ENCODE measurements at places on chromosomes 12 and 14.

DNA sequence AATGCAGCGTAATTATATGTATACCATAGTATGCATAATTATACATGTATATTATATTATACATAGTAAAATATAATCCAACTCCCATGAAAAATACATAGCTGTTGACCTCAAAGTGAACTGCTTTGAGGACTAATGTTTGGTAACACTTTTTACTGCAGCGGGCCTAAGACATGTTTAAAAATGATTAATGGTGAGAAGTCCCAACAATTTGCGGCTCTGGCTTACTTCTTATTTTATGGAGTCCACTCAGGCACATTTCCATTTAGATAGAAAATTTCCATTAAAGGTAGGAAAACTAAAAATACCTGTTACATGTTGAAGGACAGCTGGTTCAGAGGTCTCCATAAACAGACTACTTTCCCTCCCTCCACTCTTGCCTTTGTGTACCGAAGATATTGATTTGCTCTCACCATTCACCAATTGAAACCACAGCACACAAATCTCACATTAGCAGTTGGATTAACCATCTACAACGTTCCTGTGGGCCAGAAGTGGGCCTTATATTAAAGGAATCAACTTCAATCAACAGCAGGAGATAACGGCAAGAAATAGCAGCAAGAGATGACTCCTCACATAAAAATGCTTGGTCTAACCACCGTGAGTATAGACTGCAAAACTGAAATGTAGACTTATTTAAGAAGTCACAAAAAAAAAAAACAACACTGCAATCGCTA, 14.1 kb upstream of the NT5DC3 start:
- DNase-seq: no peak

DNA sequence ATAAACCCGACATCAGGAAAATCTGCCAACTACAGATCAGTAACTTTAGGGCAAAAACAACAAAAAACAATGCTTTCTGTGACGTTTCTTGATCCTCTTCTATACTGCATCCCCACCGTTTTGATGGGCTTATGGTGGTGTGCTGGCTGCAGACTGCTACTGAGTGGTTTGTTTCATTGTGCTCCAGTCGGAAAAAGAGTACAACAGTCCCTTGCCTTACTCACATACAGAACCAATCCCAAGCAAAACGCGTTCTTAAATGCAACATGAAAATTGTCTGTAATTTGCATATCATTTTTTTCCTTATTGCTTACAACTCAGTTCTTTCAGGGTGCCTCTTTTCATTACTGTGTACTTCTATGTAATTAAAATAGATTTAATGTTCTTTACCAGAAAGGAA, 2.3 kb downstream of the ETV6 start:
- DNase-seq: no peak

GRCh38 chr14:32934073-32934880, 4.4 kb upstream of the NPAS3 start:
- DNase-seq: peak; percentile 46

GRCh38 chr12:14652483-14652882, 43.9 kb downstream of the GUCY2C start:
- no peak for DNase-seq

- no peak for DNase-seq
Observed at GRCh38 chr12:85476756-85477155, 196.7 kb downstream of the ALX1 start.

DNA sequence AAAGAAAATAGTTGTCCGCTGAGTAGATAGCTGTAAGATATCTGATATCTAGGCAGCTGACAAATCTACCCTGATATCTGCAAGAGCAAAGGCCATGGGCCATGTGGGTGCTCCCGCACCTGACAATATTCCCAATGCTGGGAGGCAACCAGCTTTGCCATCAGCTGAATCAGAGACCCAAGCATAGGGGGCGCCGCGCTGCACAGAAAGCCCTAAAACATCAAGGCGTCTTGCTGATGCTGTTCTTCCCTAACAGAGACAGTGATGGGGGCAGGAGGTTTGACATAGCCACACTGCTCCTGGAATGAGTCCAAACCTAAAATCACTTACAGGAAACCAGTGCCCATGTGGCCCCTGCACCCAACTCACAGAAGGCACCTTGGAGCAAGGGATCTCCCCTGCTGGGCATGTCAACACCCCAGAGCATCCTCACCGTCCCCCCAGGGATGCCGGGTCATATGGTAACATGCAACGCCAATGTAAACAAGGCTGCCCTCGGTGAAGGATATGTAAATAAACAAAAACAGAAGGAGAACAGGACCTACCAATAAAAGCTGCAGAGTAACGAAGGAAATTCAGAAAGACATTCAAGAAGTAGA, 199.5 kb downstream of the TMEM132D start:
- no peak for DNase-seq

- DNase-seq: no peak
Observed at GRCh38 chr12:3152892-3153291, 75.7 kb downstream of the TSPAN9 start.

DNA sequence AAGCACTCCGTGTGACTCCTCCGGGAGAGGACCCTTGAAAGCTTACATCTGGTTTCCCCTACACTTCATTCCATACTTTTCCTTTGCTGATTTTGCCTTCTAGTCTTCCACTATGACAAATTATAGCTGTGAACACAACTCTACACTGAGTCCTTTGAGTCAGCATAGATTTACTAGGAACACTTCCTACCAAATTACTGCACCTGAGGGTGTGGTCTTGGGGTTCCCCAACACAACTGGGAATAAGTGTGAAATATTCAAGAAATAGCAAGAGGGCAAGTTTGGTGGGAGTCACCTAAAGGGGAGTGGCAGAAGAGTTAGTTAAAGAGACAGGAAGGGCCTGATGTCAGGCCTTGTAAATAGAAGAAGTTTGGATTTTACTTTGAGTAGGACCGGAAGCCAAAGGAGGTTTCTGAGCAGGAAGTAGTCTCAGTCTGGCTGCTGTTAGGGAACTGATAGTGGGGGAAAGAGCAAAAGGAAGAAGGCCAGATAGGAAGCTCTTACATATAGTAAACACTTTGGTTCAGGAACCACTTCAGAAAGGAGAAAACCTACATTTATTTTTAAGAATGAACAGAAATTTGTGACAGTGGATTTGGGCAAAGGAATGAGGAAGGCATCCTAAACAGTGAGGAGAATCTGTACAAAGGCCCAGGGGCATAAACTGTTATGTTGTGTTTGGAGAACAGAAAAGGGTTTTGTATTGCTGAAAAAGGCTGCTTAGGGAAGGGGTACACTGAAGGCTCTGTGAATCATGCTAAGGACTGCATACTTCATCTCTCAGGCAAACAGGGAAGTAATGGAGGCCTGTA, 14.2 kb downstream of the SEL1L start:
- no peak for DNase-seq

- DNase-seq: no peak
Observed at GRCh38 chr12:69623970-69624369, 13.3 kb upstream of the LRRC10 start.

GRCh38 chr12:3809357-3810015, 56.6 kb upstream of the CRACR2A start:
- no peak for DNase-seq

- DNase-seq: no peak
Observed at GRCh38 chr14:99548871-99549515, 55.0 kb downstream of the CCDC85C start.

DNA sequence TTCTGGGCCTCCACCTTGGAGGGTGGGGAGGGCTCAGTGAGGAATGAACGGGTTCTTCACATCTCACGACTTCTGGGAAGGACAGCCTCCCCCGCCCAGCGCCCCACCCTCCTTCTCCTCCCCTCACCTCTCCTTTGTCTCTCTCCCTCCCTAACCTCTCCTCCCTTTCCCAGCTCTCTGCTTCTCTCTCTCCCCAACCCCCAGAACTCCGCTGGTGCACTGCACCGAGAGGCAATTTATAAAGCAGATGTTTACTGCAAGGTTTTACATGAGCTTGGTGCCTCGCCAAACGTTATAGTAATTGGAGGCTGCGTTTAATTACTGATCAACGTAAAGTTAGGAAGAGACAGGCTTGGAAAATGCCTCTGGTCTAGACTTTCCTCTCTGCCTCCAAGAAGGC, 42.9 kb upstream of the FAM222A start:
- peak; percentile 33 for DNase-seq

GRCh38 chr12:89437231-89437630, 84.9 kb upstream of the DUSP6 start:
- DNase-seq: no peak

- DNase-seq: no peak
Observed at GRCh38 chr14:66330228-66330627, 155.9 kb upstream of the CCDC196 start.

- DNase-seq: no peak
Observed at GRCh38 chr14:95675486-95675885, 10.7 kb upstream of the TCL1B start.

DNA sequence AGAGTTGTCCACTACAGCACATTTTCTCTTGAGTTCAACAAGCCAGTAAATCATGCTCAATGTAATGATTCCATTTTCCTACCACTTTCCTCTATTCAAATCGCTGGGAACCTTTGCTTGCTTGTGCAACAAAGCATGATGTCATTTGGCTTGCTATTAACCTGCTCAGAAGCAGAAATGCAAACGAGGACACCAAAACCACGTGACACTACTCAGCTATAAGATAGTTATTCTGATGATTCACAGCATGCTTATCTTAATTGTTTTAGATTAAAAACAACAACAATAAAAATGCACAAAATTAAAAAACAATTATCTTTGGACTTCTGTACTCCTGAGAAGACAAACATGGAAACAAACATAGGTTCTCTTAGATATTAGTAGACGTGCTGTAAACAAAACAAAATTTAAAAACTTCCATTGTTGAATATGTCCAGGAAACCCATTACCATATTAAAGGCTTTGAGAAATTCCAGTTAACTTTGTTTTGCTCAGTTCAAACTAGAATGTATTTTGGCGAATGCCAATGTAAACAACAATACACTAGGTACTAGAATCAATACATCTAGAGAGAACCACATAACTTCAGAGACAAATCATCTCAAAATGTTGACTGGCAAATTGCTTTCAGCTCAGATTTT, 77.5 kb upstream of the KRAS start:
- DNase-seq: no peak

GRCh38 chr12:71456316-71456715, 16.7 kb downstream of the LGR5 start:
- DNase-seq: no peak

DNA sequence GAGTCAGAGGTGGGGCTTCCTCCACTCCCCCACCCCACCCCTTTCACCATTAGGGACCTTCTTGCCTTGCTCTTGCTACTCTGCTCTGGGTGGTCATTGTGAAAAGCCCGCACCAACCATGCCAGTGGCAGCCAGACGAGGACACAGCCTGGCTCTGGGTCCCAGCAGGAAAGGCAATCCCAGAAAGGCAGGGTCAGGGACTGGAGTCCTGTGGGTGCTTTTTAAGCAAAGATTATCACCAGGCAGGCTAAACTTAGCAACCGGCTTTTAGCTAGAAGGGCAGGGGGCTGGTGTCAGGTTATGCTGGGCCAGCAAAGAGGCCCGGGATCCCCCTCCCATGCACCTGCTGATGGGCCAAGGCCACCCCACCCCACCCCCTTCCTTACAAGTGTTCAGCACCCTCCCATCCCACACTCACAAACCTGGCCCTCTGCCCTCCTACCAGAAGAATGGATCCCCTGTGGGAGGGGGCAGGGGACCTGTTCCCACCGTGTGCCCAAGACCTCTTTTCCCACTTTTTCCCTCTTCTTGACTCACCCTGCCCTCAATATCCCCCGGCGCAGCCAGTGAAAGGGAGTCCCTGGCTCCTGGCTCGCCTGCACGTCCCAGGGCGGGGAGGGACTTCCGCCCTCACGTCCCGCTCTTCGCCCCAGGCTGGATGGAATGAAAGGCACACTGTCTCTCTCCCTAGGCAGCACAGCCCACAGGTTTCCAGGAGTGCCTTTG, 1.2 kb upstream of the GAPDH start:
- DNase-seq: peak; percentile 87

DNA sequence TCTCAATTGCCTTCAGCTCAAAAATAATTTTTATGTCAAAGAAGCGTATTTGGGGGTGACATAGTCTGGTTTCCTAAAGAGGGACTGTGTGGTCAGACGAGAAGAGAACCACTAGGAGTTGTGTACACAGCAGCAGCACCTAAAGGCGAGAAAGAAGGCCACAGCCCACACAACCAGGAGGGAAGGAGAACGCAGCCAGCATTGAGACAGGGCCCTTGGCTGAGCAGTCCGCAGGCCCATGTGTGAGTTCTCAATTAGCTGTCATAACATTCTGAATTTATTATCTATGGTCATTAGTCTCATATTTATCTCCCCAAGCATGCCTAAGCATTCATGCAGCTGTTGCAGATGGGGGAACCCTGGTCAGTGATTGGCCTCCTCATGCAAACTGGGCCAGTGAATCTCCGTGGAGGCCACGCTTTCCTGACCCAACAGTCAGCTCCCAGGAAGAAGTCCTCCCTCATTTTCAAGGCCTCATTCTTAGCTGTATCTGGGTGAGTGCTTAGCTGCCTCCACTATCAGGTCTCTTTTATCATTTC, 81.2 kb upstream of the ATF7IP start:
- DNase-seq: no peak

DNA sequence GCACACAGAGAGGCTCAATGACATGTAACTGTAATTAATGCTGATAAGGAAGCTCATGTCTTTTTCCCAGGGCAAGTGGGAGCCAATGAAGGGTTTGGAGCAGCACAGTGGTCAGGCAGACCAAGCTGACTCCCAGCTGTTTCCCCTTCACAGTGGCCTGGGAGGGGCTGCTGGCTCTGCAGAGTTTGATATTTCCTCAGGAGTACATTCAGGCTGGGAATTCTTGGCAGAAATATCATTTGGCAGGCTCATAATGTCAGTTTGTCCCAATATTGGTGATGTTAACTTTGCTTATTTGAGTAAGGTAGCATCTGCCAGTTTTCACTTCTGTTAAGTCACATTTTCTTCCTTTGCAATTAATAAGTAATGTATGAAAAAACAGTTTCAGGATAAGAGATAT, 247.0 kb downstream of the EMP1 start:
- DNase-seq: no peak

- DNase-seq: no peak
Observed at GRCh38 chr12:143964-144649, 69.8 kb downstream of the SLC6A12 start.

Measured in aorta (tissue), 5 donors.